Heart right ventricle (tissue), 16 donors: ENCODE measurements at places on chromosomes 2 and 18. TPM values are rescaled to one million over a fixed set of nuclear protein-coding genes. Genes with fewer than 3 reads are reported as not detected.

Gene DQX1
- not detected for total RNA-seq

DNA sequence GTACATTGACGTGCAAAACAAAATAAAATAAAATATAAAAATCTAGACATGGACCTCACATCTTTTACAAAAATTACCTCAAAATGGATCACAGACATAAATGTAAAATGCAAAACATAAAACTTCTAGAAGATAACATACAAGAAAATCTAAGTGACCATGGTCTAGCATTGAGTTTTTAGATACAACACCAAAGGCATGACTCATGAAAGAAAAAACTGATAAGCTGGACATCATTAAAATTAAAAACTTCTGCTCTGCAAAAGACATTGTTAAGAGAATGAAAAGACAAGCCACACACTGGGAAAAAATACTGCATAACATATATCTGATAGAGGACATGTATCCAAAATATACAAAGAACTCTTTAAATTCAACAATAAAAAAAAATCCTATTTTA lies 14.4 kb downstream of the MAP4K3 start:
- H3K36me3 ChIP-seq: no peaks in the 10 kb centered on the region
- DNase-seq: no peak

Gene PRKCE
- 15.9 TPM for total RNA-seq

GRCh38 chr2:46563186-46563585 lies 83.8 kb downstream of the TMEM247 start:
- peak overlapping the region; percentile 72 for H3K27ac ChIP-seq
- DNase-seq: no peak
- no peaks in the 10 kb centered on the region for H3K36me3 ChIP-seq
- H3K27me3 ChIP-seq: no peaks in the 10 kb centered on the region
- H3K4me1 ChIP-seq: peaks cover 66% of the 10 kb centered on the region

DNA sequence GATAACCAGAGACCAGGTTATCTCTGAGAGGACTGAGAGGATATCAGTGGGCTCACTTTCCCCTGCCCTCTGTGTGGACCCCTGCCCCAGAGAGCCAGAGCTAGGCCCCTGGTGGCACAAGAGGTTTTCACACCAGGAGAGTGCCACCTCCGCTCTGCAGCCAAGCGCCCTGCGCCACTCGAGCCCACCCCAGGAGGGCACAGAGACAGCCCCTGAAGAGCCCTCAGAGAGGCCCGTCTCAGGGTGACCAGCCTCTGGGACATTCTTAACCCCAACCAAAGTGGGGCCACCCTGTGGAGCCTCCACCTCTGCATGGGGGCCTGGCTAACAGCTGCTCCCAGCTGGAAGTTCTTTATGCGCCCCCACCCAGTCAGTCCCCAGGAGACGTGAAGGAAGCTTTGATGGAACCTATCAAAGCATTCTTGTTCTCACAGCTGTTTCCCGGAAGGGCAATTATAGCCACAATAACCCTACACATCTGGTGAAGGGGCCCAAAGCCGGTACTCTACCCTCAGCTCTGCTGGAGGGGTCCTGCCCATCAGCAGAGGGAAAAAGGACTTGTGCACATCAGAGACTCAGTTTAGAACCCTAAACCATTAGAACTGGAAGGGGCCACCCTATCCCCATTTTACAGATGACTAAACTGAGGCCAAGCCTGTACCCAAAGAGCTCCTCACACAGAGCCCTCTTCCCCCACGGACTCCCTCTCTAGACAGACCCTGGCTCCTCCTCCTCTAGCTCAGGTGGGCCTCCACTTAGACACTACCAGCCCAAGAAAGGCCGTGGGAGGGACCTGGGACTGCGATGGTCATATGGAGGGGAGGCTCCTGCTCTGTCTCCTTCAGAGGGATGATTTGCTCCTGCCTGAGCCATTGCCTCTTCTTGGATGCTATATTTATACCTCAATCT lies 101.1 kb downstream of the ZFP36L2 start:
- no peak overlapping the region for H3K27ac ChIP-seq
- DNase-seq: no peak
- peaks cover 12% of the 10 kb centered on the region for H3K4me1 ChIP-seq
- H3K27me3 ChIP-seq: no peaks in the 10 kb centered on the region

DNA sequence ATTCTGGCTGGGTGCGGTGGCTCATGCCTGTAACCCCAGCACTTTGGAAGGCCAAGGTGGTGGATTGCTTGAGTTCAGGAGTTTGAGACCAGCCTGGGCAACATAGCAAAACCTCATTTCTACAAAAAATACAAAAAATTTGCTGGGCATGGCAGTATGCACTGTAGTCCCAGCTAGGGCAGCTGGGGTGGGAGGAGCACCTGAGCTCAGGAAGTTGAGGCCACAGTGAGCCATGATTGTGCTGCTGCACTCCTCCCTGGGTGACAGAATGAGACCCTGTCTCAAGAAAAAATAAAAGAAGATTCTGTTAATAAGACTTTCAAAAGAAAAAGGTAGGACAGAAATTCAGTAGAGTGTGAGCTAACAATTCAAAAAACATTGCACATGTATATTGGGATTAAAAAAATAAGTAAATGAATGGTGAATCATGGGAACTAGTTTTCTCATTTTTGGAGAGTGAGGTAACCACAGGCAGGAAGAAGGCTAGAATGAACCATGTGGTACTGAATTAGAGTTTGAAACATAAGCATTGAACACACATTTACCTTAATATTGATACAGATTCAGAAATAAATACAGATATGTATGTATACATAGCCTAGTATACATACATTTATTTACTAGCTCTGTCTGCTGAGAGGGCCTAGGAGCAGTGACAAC lies 53.5 kb downstream of the NCOA1 start:
- no peak for DNase-seq
- no peaks in the 10 kb centered on the region for H3K36me3 ChIP-seq
- no peaks in the 10 kb centered on the region for H3K4me1 ChIP-seq
- H3K27ac ChIP-seq: no peak overlapping the region
- no peaks in the 10 kb centered on the region for H3K27me3 ChIP-seq

Gene PROKR1
- not detected for total RNA-seq

Gene GREB1L
- 6.2 TPM for total RNA-seq

DNA sequence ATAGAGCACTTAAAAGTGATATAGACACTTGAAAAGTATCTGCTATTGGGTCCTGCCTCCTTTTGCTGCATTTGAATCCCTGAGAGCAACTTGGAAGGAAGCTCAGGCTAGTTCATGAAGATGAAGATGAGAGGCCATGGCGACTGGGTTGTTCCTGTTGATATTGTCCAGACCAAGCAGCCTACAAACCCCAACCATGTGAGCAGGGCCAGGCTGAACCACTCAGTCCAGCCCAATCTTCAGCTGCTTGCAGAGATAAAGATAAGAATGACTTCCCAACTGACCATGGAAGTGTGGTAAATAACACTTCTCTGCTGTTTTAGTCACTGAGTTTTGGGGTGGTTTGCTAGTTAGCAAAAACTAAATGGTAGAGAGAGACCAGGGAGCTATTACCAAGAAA lies 417.6 kb downstream of the SOX11 start:
- no peak overlapping the region for H3K27ac ChIP-seq
- H3K4me3 ChIP-seq: no peak overlapping the region
- H3K27me3 ChIP-seq: no peaks in the 10 kb centered on the region
- no peak for DNase-seq
- H3K4me1 ChIP-seq: no peaks in the 10 kb centered on the region
- no peaks in the 10 kb centered on the region for H3K36me3 ChIP-seq

GRCh38 chr2:27123302-27124150 lies at the start of gene ABHD1:
TSS of gene ABHD1 (plus strand) at chr2:27123815. CDS start at chr2:27123949, 134 bp downstream.
- DNase-seq: peak; percentile 67
- H3K36me3 ChIP-seq: no peaks in the 10 kb centered on the region
- H3K4me3 ChIP-seq: peak within 1 kb of the TSS; percentile 69
- peaks cover 19% of the 10 kb centered on the region for H3K4me1 ChIP-seq

Gene NEU2
- total RNA-seq: not detected

Gene PSMA8
- not detected for total RNA-seq

DNA sequence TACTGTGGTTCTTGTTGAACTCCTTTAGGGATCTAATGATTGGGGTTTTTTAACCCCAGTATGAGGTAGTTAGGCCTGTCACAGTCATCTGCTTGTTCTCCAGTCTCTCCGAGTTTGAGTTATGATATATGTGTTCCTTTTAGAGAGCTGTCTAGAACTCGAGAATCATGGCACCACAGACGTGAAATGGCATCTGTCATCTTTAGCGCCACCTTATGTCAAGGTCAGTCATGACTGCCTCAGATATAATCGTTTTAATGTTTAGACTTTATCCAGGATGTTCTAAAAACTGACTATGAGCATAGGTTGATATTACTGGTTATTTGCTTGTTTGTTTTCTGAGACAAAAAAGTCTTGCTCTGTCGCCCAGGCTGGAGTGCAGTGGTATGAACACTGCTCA lies 112.2 kb downstream of the CEP192 start:
- H3K36me3 ChIP-seq: peaks cover 97% of the 10 kb centered on the region
- DNase-seq: no peak
- no peak overlapping the region for H3K4me3 ChIP-seq
- H3K27me3 ChIP-seq: no peaks in the 10 kb centered on the region
- no peak overlapping the region for H3K27ac ChIP-seq

- H3K4me1 ChIP-seq: peaks cover 34% of the 10 kb centered on the region
- H3K27ac ChIP-seq: no peak overlapping the region
- no peaks in the 10 kb centered on the region for H3K27me3 ChIP-seq
- peaks cover 11% of the 10 kb centered on the region for H3K36me3 ChIP-seq
Measured at GRCh38 chr2:96806468-96807126, 9.5 kb upstream of the CNNM3 start.

Gene SLC9A4
- not detected for total RNA-seq

DNA sequence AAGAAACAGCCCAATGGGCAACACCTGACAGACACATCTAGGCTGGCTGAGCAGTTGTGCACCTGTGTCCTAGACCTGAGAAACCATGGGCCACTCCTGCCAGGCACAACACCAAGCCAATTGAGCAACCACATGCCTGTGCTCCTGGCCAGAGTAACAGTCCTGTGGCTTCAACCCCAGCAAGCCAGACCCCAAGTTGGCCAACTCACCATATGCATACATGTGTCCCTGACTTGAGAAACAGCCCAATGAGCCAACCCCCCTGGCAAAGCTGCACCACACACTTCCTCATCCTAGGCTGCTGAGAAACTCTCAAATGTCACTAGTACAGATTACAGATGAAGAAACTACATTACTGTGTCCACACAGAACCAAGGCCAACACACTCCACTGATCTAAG lies 36.6 kb downstream of the USP34 start:
- H3K4me3 ChIP-seq: no peak overlapping the region
- H3K27me3 ChIP-seq: no peaks in the 10 kb centered on the region
- H3K4me1 ChIP-seq: peaks cover 52% of the 10 kb centered on the region
- no peak overlapping the region for H3K27ac ChIP-seq
- H3K36me3 ChIP-seq: no peaks in the 10 kb centered on the region

- no peak overlapping the region for H3K4me3 ChIP-seq
- peak overlapping the region; percentile 80 for H3K27ac ChIP-seq
- no peak for DNase-seq
- peaks cover 9% of the 10 kb centered on the region for H3K4me1 ChIP-seq
- no peaks in the 10 kb centered on the region for H3K36me3 ChIP-seq
Measured at GRCh38 chr2:28606986-28607441, 111.2 kb downstream of the PLB1 start.

GRCh38 chr2:128348701-128349100 lies 30.0 kb upstream of the HS6ST1 start:
- DNase-seq: no peak
- H3K4me1 ChIP-seq: peaks cover 23% of the 10 kb centered on the region
- no peaks in the 10 kb centered on the region for H3K36me3 ChIP-seq
- H3K27me3 ChIP-seq: no peaks in the 10 kb centered on the region
- H3K4me3 ChIP-seq: no peak overlapping the region

- H3K27ac ChIP-seq: no peak overlapping the region
- DNase-seq: no peak
- no peaks in the 10 kb centered on the region for H3K36me3 ChIP-seq
- peaks cover 19% of the 10 kb centered on the region for H3K4me1 ChIP-seq
Measured at GRCh38 chr2:69125816-69126215, 112.8 kb downstream of the ANTXR1 start.

Gene DNER
- total RNA-seq: 0.67 TPM

DNA sequence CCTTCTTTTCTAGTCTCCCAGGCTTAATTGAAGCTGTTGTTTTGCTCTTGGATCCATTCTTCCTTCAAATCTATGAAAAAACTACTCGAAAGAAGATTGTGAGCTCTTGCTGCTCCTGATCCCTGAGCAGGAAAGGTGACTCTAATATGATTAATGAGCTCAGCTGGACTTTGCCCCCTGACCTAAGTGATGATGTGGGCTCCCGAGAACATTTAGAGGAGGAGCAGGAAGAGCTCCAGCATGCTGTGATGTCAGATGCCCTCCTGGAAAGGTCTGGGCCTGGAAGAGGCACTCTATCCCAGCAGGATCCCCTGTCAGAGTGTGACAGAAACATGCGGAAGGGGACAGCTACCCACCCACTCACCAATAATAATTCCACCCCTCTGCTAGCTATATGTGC lies 117.9 kb upstream of the PELI1 start:
- peaks cover 7% of the 10 kb centered on the region for H3K27me3 ChIP-seq
- no peak overlapping the region for H3K27ac ChIP-seq
- no peaks in the 10 kb centered on the region for H3K36me3 ChIP-seq
- H3K4me1 ChIP-seq: no peaks in the 10 kb centered on the region
- H3K4me3 ChIP-seq: no peak overlapping the region

Gene C2orf92
- total RNA-seq: 3.7 TPM

- DNase-seq: no peak
- H3K27me3 ChIP-seq: no peaks in the 10 kb centered on the region
- H3K4me1 ChIP-seq: no peaks in the 10 kb centered on the region
Measured at GRCh38 chr18:25456334-25457010, 104.5 kb upstream of the ZNF521 start.

Gene PID1
- total RNA-seq: 3.6 TPM

- no peaks in the 10 kb centered on the region for H3K36me3 ChIP-seq
- no peak overlapping the region for H3K27ac ChIP-seq
Measured at GRCh38 chr2:27003857-27004256, 28.9 kb upstream of the TMEM214 start.

- no peak for DNase-seq
- H3K4me3 ChIP-seq: no peak overlapping the region
- no peaks in the 10 kb centered on the region for H3K4me1 ChIP-seq
- H3K27me3 ChIP-seq: no peaks in the 10 kb centered on the region
Measured at GRCh38 chr2:42588121-42588520, 19.7 kb downstream of the MTA3 start.

DNA sequence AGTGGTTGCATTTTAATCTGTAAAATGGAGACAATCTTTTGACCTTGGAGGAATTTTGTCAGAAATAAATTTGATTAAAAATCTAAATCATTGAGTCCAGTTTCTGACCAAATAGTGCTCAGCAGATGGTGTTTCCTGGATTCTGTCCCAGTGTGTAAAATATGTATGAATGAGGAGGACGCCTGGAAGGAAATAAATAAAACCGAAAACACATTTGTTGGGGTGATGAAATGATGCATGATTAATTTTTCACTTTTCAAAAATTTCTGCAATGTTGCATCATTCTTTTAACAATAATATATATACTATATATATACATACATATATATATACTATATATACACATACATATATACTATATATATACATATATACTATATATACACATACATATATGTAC lies 261.1 kb upstream of the TRIB2 start:
- H3K27ac ChIP-seq: no peak overlapping the region
- H3K4me1 ChIP-seq: peaks cover 21% of the 10 kb centered on the region
- no peak overlapping the region for H3K4me3 ChIP-seq
- DNase-seq: no peak

GRCh38 chr2:144701259-144701658 lies 181.3 kb upstream of the ZEB2 start:
- peak overlapping the region; percentile 46 for H3K27ac ChIP-seq
- H3K27me3 ChIP-seq: no peaks in the 10 kb centered on the region
- no peaks in the 10 kb centered on the region for H3K36me3 ChIP-seq
- DNase-seq: no peak
- no peaks in the 10 kb centered on the region for H3K4me1 ChIP-seq
